CD4-positive, alpha-beta T cell treated with Interleukin-1 beta for 1 hour (primary cell): ENCODE measurements at places on chromosomes 6 and 20.

- no peak for DNase-seq
Observed at GRCh38 chr6:106440546-106440945, 80.0 kb downstream of the CRYBG1 start.

DNA sequence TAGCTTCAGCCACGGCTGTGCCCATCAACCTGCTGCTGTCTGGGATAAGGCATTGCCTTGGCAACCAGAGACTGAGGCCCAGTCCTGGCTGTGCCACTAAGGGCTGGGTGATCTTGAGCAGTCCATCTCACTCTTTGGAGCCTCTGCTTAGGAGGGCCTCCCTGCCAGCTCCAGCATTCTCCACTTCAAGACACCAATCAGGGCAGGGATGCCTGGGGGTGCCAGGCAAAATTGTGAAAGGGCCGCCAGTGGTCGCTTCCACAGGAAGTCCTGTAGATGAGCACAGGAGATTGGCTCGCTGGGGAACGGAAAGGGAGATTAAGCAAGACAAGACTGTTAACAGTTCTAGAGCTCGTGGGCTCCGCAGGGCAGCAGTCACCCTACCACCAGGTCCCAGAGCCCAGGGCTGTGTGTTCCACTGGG, at the start of gene RAB44:
RAB44 (plus strand) TSS at position 346 of the 423 bp plus-strand sequence. CDS start 6,410 bp downstream, outside the sequence.
- DNase-seq = no peak

DNA sequence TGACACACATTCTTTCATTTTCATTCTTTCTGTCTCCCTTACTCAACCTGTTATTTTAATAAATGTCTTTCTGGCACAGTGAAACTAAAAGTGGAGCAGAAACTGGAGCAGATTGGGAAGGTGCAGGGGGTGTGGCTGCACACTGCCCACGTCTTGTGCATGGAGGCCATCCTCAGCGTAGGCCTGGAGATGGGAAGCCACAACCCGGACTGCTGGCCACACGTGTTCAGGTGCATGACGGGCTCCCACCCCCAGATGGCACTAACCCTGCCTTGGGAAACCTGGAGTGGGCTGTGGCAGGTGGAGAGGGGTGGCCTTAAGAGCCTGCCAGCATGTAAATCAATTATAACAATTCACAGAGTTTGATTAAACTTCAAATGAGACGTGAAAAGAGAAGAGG, 71.4 kb upstream of the PBOV1 start:
- DNase-seq = no peak

DNA sequence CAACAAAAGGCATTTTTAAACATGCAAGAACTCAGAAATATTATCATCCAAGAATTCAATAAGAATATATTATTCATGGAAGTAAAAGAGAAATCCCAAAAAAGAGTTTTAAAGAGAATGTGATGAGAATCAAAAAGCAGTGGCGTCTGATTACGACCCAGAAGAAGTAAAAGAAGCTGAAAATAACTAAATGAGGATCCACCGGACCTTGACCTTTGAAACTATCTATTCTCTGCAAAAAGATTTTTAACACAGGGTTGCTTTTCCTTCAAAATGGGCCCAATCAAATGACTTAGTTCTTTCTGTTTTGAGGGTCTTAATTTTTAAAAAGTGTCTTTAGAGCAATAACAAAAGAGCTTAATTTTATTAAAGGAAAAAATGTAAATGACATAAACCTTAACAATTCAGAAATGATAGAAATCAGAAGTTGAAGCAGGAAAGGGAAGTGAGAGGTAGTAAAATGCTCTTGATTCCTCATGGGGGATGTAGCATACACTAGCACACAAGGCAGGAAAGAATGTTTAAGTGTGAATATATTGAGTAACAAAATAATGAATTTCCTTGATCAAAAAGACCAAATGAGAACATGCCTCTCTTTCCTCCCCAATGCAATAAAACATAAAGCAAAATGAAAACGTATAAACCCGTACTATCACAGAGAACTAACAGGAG, 223.1 kb upstream of the PRDM1 start:
- no peak for DNase-seq

GRCh38 chr6:152273002-152273401, 364.2 kb downstream of the SYNE1 start:
- no peak for DNase-seq

DNA sequence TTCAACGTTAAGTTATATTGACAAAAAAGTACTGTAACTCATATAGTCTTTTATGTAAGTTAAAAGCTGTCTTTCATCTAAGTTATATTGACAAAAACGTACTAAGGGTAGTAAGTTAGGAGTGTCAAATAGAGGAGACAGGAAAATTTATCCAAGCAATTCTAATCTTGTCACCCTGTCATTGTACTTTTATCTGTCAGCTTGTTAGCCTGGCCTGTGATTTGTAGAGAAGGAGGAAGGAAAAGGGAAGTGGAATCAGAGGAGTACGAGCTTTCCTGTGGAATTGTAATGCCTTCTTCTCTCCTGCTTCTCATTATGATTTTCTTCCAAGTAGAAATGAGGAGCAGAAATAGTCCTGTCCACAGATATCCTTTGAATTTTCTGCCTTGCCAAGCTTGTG, 18.8 kb downstream of the KCTD20 start:
- DNase-seq = no peak

DNA sequence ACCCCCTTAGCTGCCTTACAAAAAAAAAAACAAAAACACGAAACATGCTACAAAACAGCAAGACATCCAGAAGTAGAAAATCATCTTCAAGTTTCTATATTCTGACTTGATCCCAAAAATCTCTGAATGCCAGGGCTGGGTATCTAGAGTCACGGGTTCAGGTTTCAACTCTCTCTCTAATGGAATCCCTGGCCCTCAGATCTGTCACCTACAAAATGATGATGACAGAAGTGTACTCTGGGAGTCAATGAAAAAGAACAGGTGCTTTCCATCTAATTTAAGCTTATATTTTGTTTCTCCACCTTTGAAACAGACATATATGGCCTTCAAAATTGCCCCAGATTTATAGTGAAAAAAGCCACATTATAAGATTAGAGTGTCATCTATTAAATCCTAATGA, 18.3 kb downstream of the RTN4IP1 start:
- no peak for DNase-seq

GRCh38 chr20:370977-371754, 9.4 kb upstream of the TRIB3 start:
- DNase-seq = no peak
